ENCODE measurements at places on chromosomes 3 and 15. TPM values are rescaled to one million over a fixed set of nuclear protein-coding genes. Genes with fewer than 3 reads are reported as not detected.

The LNP1 gene
- 8.7 TPM for total RNA-seq

The NME9 gene
- total RNA-seq: not detected

The GXYLT2 gene
- 5.6 TPM for total RNA-seq

The SERPINI2 gene
- total RNA-seq: 0.25 TPM

The AP3B2 gene
- 25.7 TPM for total RNA-seq

Data from H1 (cell line).